ENCODE measurements at places on chromosomes 11 and 22.

- no peak for DNase-seq
Observed at GRCh38 chr11:65167656-65168055, 2.4 kb upstream of the SPDYC start.

DNA sequence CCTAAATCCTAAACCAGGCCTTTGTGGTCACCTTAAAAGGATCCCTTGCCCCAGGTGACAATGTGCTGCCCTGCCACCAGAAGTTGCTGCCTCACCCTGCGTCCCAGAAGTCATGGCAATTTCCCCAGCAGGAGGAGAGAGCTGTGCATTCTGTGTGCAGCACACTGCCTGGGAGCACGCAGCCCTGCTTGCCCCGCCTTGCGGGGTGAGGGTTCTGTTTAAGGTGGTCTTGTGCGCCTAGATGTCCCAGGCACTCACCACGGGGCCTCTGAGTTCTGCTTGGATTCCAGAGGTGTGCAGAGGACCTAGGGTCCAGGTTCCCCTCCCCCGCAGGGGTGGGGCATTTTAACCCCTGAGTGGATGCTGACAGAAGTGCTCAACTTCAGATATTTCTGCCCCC, 95.0 kb downstream of the GRAMD1B start:
- no peak for DNase-seq

GRCh38 chr11:68010090-68011041, at the start of gene ALDH3B1:
TSS of gene ALDH3B1 (plus strand) at chr11:68010327. CDS start at chr11:68015298, 4,971 bp downstream.
- no peak for DNase-seq

- DNase-seq = no peak
Observed at GRCh38 chr22:24107661-24108060, 73.6 kb upstream of the SUSD2 start.

- no peak for DNase-seq
Observed at GRCh38 chr22:35484651-35485556, 55.7 kb upstream of the RASD2 start.

DNA sequence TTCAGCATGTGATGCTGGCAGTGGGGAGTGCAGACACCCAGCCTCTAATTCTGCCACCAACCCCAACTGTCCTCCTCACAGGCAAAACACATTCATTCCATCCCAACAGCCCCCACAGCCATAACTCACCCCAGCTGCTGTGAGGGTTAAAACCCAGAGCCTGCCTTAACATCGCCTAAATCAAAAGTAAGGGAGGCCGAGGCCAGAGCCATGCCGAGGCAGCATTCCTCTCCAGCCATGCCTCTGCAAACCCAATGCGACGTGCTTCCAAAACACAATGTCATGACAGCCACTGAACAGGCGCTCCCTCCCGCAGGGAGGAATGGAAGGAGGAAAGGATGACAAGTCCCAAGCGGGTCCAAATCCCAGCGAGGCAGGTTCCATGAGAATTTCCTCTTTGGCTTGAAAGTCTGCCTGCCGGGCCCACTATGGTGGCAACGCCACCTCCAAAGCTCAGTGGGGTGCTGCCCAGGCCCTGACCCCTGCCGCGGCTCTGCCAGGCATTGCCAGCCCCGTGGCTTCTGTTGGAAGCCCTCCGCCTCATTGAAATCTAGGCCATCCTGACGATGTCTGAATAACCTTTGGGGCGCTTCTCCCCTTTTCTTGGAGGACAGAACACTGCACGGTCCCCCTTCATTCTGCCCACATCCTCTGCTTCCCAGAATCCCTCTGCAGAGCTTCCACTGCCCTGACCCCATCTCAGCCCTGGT, 472.3 kb downstream of the BRD1 start:
- no peak for DNase-seq

DNA sequence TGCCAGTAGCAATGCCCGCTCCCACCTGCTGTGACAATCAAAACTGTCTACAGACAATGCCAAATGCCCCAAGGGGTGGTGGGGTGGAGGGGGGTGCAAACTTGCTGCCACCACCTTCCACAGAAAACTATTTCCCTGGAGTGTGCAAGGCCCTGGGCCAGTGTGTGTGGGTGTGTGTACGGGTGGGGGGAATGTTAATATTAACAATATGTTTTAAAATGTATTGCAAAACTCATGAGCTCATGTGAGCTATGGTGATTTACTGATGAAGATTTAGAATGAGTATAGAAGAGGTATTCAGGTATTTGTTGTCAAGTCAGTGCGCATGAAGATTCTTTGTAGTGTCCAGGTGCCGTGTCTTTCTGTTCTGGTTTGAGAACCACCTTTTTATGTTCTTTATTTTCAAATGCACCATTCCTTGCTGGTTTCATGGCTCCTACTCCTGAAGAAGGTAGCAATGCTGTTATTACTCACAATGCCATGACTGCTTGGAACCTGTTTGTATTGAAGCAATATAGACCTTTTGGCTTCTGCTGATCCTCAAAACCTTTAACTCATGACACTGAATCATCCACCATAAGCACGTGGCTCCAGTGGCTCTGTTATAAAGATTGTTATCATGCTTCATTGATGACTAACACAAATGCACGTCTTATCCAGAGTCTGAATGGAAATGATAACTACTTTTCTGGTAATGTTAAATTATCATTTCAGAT, 29.9 kb upstream of the AQP11 start:
- no peak for DNase-seq

DNA sequence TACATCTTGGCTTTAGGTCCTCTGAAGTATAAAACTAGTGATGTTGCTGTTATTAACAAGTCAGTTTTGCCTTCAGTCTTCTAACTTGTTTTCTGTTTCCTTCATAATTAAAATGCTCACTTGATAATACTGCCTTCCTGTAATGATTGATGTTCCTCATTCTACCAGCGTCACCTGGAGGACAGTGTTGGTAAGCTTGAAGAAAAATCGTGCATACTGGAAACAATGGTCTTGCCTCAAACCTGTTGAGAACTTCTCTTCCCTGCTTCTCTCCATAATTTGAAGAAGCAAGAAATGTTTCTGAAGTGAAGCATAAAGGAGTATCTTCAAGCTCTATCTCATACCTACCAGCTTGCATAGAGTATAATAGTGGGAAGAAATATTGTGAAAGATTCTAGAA, 3.0 kb downstream of the YWHAH start:
- peak; percentile 48 for DNase-seq

- no peak for DNase-seq
Observed at GRCh38 chr22:31838917-31839316, 85.1 kb downstream of the DEPDC5 start.

DNA sequence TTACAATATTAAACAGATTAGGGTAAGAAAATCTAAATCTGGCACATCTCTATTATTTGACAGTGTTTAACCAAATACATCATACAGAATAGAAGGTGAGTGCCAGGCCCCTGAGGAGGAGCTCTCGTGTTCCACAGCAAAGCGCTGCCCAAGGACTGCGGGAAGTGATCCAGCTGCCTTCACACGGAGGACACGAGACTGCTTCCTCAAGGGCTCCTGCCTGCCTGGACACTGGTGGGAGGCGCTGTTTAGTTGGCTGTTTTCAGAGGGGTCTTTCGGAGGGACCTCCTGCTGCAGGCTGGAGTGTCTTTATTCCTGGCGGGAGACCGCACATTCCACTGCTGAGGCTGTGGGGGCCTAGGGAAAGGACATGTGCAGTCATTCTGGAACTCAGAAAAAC, 71.1 kb downstream of the NCAPD3 start:
- no peak for DNase-seq

GRCh38 chr11:32385998-32386397, 49.3 kb downstream of the WT1 start:
- no peak for DNase-seq

DNA sequence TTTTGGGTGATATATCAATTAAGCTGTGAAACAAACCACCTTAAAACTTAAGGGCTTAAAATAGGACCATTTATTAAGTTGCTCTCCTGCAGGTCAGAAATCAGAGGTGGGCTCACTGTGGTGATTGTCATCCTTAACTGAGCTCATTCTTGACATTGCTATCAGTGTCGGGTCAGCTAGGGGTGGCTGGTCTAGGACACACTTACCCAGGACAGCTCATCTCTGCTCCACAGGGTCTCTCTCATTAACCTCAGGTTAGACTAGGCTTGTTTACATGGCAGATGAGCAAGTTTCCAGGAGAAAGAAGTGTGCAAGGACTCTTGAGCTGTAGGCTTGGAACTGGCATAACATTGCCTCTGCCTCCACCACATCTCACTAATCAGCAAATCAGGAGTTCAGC, 601.0 kb upstream of the RAG2 start:
- DNase-seq = no peak

- peak; percentile 39 for DNase-seq
Observed at GRCh38 chr11:76768088-76768908, 14.9 kb upstream of the TSKU start.

DNA sequence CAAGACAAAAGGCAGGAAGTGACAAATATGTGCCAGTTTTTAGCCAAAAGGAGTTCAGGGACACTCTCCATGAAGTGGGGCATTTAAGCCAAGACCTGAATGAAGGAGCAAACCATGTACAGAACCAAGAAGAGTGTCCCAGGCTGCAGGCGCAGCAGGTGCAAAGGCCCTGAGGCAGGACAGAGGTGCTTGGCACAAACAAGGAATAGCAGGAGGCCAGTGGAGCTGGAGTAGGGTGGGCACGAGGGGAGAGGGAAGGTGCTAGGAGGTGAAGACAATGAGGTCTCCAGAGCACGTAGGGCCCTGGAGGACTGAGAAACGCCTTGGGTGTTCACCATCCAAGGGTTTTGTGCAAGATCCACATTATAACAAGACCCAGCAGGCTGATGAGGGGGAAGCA, 474.1 kb downstream of the MN1 start:
- DNase-seq = no peak

DNA sequence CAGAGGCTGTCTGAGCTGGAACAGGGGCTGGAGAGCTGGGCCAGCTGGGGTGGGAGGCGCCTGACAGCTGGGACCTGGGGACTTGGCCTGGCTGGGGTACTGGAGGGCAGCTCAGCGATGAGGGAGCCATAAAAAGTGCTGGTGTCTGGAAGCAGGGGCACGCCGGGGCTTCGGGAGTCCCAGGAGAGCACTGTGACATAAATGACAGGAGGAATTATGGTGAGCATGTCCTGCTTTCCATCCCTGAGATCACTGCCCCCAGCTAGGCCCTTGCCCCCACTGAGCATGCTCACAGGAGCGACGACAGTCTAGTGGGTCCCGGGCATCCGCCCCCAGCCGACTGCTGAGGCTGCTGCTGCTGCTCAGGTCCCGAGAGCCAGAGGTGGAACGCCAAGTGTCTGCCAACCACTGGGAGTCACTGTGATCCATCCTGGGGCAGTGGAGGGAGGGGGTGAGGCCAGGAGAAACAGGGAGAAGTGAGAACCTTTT, 6.2 kb downstream of the ROBO4 start:
- no peak for DNase-seq

GRCh38 chr11:78290293-78291176, 101.8 kb downstream of the USP35 start:
- DNase-seq = no peak

DNA sequence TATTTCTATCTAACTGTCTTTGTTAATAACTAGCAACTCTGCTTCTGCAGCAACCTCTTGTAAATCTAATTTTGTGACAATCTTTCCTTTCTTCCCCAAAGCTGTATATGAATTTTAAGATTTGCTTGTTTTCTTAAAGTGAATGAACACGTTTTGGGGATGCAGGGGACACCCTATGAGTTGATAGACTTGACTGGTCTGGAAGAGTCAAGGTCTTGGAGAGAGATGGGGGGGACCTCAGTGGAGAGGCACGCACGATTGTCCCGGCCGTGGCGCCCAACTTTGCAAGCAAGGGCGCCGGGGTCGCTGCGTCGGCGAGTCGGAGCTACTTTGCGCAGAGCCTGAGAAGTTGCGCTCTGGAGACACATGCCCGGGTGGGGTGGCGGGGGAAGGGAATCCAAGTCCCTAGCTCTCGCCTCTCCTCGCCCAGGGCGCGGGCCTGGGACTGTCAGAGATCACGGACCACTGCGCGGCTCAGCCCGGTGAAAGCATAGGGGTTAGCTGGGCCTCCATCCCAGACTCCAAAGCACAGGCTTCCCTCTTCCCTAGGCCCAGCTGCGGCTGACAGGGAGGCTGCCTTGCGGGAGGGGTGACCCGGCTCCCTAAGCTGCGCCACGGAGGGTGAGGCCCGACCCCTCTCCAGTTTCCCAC, 854 bp downstream of the ABCC8 start:
- no peak for DNase-seq

All from central memory CD4-positive, alpha-beta T cell (primary cell).